Effector memory CD8-positive, alpha-beta T cell (primary cell): ENCODE measurements at places on chromosomes 12 and 14.
A peak's percentile ranks its signal among the peaks of the same experiment; 100 is the strongest.

- no peak for DNase-seq
Measured at GRCh38 chr12:93567174-93567573, 5.3 kb upstream of the SOCS2 start.

- DNase-seq: peak; percentile 84
Measured at GRCh38 chr14:23034498-23035302, at the start of gene PSMB5. Gene PSMB5 (minus strand): TSS chr14:23034900. CDS start chr14:23034881, 19 bp downstream.

GRCh38 chr14:73477618-73478266, 13.0 kb upstream of the RIOX1 start:
- DNase-seq: no peak

DNA sequence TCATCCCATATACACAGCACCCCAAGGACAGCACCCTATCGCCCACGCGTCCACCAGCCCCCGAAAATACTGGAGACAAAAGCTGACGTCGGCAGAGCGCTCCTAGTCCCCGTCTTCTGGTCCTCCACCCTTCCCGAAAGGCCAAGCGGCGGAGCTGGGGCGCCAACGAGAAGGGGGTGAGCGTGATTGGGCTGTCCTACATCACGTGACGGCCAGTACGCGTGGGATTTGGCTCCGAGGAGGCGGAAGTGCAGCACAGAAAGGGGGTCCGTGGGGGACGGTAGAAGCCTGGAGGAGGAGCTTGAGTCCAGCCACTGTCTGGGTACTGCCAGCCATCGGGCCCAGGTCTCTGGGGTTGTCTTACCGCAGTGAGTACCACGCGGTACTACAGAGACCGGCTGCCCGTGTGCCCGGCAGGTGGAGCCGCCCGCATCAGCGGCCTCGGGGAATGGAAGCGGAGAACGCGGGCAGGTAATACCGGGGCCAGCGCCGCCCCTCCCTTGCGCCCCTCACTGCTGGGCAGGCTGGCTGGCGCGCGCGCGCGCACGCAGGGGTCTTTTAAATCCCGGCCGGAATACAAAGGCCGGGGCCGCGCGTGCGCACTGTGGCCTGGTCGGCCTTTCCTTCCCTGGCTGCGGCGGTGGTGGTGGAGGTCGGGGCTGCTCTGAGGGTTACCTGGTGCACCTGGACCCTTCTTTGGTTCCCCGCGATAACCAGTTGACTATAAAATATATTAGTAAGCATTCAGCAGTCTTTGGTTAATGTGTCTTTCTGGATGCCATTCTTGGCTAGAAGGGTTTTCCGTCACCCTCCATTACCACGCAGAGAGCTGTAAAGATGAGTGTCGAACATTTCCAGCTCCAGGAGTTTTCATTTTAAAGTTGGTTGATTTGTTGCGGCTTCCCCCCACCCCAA, at the start of gene TDG:
TDG (plus strand) TSS at position 283 of the 915 bp plus-strand sequence; CDS start at position 449, 166 bp downstream.
- DNase-seq: peak; percentile 94

DNA sequence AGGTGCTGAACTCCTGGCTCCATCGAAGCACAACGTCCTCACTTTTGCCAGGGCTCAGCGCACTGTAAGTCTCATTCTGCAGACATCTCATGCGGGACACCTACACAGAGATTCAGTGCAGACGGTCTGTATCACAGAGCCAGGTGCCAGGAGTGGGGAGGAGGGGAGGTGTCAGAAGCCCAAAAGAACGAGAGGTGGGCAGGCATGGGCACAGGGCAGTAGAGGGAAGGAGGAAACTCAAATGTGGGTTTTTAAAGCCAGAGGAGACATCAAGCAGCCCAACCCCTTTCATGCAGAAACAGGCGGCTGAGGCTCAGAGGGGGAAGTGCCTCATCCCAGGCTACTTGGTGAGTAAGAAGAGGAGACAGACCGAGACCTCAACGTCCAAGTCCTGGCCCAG, 2.5 kb upstream of the LPAR5 start:
- DNase-seq: no peak

GRCh38 chr14:73145371-73145770, 9.1 kb downstream of the PSEN1 start:
- no peak for DNase-seq

DNA sequence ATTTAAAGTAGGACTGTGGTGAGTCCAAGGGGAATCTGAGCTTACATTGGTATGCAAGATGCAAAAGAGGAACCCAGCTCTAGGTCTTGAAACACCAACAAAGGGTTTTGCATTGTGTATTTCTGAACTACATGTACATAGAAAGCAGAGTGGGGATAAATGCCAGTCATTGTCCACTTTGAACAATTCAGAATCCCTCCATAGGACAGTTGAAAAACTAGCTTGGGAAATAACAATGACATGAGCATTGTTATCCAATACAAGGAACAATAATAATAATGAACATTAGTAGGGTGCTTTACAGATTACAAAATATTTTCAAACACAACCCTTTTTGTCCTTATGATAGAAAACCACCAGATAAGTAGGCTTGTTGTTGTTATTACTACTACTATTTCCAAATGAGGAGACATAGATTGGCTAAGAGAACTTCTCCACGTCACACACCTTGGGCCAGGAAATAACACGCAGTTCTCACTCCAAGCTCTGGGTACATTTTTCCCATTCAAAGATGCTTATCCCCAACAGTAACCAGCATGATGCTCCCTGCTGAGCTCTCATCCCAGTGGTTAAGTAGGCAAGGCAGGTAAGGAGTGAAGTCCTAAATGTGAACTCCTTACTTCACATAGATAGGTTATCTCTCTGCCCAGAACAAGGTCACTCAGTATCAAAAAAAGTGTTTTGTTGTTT, 51.7 kb upstream of the RASSF8 start:
- DNase-seq: no peak

DNA sequence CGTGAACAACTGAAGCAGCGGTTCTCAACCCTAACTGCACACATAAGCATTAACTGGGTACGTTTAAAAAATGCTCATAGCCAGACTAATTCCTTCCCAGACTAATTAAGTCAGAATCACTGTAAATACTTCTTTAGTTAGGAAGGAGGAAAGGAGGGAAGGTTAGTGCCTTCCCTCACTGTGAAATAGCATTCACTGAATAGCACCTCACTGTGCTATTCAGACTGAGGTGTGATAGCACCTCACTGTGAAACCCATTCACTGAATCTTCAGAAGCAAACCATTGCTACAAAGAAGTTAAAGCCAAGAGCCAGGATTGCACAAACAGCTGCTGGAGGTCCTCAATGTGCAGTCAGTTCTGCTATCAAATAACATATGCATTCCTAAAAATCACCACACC, 58.8 kb downstream of the RTN1 start:
- DNase-seq: no peak

- no peak for DNase-seq
Measured at GRCh38 chr14:98162856-98163805, 1108.9 kb downstream of the BCL11B start.

GRCh38 chr14:77561881-77562280, 54.6 kb downstream of the SPTLC2 start:
- no peak for DNase-seq

- DNase-seq: no peak
Measured at GRCh38 chr12:120674097-120674636, 12.8 kb upstream of the MLEC start.

GRCh38 chr12:132139912-132140311, 4.2 kb downstream of the DDX51 start:
- no peak for DNase-seq

DNA sequence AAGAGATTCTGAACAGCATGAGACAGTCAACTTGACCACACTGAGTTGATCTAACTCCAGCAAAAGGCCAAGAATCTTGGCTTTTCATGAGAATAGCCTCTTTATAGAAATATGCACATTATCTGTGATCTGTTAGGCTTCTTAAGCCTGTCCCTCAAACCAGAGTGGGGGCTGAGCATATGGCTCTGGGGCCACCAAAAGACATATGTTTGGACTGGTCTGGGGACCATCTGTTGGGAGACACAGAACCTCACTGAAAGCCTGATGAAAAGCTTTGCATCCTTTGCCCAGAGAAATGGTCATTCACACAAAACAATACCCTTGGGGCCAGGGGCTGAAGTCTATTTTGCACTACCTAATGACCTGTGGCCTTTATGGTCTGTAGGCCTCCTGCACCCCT, 165.3 kb upstream of the PRMT8 start:
- no peak for DNase-seq

DNA sequence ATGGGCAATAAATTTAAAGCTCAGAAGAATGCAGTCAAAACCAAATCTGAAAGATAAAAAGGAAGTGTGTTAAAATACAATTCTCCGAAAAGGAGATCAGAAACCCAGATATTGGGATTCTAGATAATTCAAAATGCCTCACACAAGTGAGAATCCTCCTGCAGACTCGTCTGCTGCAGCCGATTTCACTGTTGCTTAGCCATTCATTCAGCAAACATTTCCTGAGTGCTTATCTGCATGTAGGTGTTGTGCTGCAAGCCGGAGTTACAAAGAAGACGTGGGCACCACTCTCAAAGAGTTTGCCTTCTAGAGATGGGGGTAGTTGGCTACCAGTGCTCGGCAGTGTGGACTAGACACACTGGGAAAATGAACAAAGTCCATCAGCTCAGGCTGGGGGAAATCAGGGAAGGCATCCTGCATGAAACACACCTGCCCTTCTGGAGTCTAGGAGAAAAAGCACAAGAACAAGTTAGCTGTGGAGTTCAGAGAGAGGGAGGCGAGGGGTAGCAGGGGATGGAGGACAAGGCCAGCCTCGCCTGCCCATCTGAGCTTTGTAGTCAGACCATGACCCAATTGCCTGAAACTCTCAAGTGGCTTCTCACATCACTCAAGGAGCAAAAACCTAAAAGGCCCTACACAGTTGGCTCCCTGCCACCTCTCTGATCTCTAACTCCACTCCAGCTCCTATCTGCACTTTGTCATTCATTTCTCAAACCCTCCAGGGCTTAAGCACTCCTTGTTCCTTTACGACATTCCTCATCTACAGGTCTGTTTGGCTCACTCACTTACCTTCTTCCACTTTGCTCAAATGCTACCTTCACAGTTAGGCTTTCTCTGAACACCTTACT, 310.0 kb upstream of the DDHD1 start:
- no peak for DNase-seq

DNA sequence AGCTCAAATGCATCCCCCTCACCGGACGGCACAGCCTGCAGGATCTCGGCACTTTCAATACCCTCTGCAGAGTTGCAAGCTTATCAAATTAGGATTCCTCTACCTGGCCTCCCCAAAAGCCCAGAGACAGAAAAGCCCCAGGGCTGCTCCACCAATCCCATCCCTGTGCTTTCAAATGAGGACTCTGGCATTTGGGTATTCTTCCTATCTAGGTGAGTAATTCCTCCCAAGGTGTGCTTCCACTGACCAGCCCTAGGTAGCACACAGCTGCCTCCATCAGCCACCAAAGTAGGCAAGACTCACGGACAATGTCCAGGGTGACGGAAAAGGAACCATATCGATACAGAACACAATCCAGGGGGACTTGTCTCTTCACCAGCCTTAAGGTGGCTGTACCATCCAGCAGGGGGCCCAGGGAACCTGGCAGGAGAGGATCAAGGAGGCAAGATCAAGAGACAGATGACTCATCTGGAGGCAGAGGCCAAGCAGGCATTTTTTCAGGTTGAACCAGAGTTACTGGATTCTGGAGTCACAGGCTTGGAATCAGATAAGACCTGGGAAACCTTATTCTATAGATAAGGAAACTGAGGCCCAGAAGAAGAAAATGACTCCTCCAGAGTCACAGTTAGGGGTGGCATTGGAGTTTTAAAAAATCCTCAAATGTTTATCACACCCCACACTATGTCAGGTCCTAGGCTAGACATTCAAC, 9.9 kb downstream of the PMEL start:
- DNase-seq: no peak

GRCh38 chr12:30438601-30439041, 257.0 kb downstream of the IPO8 start:
- no peak for DNase-seq

DNA sequence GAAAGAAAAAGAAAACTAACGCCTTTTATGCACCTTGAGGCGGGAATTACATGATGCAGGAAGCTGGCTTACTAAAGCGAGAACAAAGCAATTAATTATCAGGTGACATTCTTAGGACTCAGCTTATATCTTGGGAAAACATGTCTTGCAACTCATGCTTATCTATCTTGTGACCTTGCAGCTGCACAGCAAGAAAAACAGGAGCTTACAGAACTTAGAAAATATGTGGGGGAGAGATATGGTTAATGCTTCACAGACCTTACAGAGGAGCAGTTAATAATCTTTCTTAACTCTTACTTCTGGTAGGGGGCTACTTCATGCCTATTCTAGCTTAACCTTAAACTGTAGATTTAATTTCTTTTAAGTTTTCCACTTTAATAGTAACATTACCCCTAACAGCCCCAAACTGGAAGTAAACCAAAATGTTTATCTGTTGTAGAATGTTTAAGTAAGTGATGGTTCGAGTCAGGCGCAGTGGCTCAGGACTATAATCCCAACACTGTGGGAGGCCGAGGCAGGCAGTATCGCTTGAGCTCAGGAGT, 13.2 kb upstream of the OR11G2 start:
- DNase-seq: no peak

GRCh38 chr12:81083018-81083417, 5.1 kb downstream of the ACSS3 start:
- no peak for DNase-seq

GRCh38 chr14:51369814-51370213, 129.8 kb downstream of the TMX1 start:
- DNase-seq: no peak

- no peak for DNase-seq
Measured at GRCh38 chr14:35336494-35337268, 44.5 kb downstream of the PSMA6 start.

- no peak for DNase-seq
Measured at GRCh38 chr12:67747869-67748742, 99.6 kb downstream of the DYRK2 start.

- no peak for DNase-seq
Measured at GRCh38 chr14:67060546-67060945, 128.7 kb upstream of the GARIN2 start.

GRCh38 chr12:20370014-20370386, 1.7 kb downstream of the PDE3A start:
- DNase-seq: no peak
